Stimulated activated naive B cell treated with anti-CD40 and anti-IgM and Interleukin-4, amounts not matched to agents 10 μg/mL and 1 μg/mL and 100 μg/mL, for 72 hours (primary cell): ENCODE measurements at places on chromosomes 2 and 18.
A peak's percentile ranks its signal among the peaks of the same experiment; 100 is the strongest.

- DNase-seq: peak; percentile 21
Measured at GRCh38 chr2:197086500-197086899, 160.0 kb upstream of the PGAP1 start.

- no peak for DNase-seq
Measured at GRCh38 chr2:238378230-238379095, 48.3 kb upstream of the ASB1 start.

- no peak for DNase-seq
Measured at GRCh38 chr2:214050731-214051130, 360.1 kb upstream of the VWC2L start.

DNA sequence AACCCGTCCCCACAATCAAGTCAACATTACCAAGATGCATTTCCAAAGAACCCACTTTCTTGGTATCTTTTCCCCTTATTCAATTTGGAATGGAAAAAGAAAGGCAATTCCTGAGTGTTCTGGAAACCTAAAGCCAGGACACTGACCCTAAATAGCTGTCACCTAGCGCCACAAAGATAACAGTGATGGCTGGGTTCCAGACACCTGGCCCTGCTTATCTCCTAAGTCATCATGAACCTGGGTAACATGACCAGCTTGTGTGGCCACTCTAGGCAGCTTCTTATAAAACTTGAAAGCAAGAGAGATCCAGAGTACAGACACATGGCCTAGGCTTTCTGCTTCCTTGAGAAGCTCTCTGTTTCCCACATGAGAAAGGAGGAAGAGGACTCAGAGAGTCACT lies 95.4 kb downstream of the BOD1L2 start:
- DNase-seq: no peak

- DNase-seq: no peak
Measured at GRCh38 chr2:27152102-27152795, 3.4 kb downstream of the TCF23 start.
